ENCODE measurements at places on chromosomes 7 and 10.

GRCh38 chr10:84075226-84076046 lies 63.9 kb upstream of the GHITM start:
- peak; percentile 48 for DNase-seq

GRCh38 chr10:80122746-80123145 lies 9.8 kb upstream of the PLAC9 start:
- DNase-seq, result peak; percentile 80

DNA sequence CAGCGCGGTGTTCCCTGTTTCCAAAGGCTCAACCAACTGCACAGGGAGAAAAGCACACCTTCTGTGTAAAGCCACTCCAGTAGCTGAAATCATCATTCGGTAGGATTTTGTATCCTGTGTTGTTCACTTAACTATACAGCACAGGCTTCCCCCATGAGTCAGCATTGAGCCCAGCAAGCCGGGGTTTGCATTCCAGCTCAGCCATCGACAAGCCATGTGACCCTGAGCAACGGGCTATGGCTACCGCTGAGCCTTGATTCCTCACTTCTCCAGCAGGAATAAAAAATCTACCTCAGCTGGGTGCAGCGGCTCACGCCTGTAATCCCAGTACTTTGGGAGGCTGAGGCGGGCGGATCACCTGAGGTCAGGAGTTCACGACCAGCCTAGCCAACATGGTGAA lies 44.1 kb upstream of the ATP6V0A4 start:
- peak; percentile 53 for DNase-seq

DNA sequence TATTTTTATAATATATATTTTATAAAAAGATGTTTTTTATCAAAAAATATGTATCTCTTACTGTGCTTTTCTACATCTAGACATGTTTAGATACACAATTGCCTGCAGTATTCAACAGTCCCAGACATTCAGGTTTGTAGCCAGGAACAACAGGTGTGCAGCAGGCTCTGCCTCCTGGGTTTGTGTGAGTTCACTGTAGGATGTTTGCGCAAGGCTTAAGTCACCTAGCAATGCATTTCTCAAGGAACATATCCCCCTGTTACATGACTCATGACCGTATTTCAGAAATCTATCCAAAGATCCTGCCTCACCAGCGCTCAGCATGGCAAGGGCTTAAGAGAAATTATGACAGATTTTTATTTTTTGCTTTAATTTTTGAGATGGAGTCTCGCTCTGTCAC lies 41.5 kb downstream of the PITRM1 start:
- no peak for DNase-seq

- DNase-seq, result peak; percentile 80
These were observed 13.2 kb downstream of the HYCC1 start for GRCh38 chr7:23000597-23001360.

GRCh38 chr10:72260239-72260975 lies 13.3 kb upstream of the DDIT4 start:
- DNase-seq, result peak; percentile 95

DNA sequence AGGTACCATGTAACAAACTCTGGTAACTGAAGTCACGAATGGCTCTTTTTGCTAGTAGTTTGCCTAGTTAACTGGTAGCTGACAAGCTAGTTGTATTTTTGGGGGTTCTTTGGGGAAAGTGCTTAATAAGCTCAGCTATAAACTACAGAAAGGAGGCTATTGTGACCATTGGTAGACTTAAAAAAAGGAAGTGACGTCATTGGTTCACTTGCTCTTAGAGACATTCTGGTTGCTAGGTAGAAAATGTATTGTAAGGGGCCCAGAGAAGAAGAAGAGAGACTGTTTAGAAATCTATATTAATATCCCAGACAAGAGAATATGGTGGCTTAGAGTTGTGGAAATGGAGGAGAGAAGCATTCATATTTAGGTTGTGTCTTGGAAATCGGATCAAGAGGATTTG lies 103.0 kb downstream of the NXPH1 start:
- no peak for DNase-seq

- no peak for DNase-seq
These were observed 76.4 kb upstream of the ZMIZ1 start for GRCh38 chr10:78992333-78992732.

GRCh38 chr10:132139526-132139925 lies 47.2 kb upstream of the DPYSL4 start:
- DNase-seq, result no peak

GRCh38 chr7:108589199-108589598 lies 19.5 kb downstream of the DNAJB9 start:
- peak; percentile 36 for DNase-seq

DNA sequence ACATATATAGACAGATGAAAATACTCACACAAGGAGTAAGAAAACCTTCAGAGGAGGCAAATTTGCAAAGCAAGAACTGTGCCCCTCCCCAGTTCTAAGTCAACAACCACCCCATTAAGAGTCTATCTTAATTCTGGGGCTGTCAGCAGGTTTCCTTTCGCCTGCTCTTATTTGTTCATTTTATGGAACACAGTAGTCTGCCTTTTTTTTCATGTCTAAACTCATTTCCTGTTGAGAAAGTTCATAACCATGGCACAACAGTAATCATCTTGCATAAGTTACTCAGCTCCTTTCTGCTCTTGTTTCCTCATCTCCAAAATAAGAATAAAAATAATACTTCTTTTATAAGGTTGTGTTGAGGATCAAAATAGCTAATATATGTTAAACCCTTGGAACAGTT lies 25.8 kb upstream of the AMPH start:
- DNase-seq, result no peak

DNA sequence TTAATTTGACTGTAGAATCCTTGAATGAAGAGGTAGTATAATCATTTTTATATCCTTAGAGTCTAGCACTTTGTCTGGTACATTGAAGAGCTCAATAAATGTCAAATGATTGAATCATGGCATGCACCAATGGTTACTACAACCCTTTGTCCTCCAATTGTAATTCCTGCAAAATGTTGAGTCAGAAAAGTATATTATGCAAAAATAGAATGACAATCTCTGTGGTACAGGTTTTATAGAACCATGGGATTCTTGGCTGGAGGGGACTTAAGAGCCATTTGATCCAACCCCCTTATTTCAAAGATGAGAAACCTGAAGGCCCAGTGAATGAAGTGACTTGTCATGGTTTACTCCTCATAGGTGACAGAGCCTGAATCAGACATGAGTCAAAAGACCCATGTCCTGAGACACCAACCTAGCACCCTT lies 30.9 kb upstream of the SMKR1 start:
- no peak for DNase-seq

- no peak for DNase-seq
These were observed 216.0 kb downstream of the GPAM start for GRCh38 chr10:111967547-111967946.

DNA sequence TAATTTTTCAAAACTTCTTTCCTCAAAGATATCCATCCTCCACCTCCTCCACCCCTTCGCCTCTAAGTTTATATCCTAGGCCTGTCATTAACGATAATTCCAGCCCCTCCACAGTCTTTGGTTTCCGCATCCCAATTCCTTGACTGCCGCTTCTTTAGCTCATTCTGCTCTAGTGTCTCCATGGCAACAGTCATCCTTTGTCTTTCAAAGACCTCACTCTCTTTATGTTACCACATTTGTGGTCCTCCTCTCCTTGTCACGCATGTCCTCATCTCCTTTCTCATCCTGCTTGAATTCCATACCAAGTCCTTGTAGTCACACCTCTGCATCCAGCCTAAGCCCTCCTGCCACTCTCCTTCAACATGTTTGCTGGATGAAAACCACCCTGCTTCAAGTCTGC lies 511.2 kb upstream of the KLF6 start:
- DNase-seq, result no peak

GRCh38 chr7:156376317-156376716 lies 264.3 kb upstream of the RNF32 start:
- DNase-seq, result no peak

- no peak for DNase-seq
These were observed 13.1 kb upstream of the CFAP46 start for GRCh38 chr10:132955479-132955878.

DNA sequence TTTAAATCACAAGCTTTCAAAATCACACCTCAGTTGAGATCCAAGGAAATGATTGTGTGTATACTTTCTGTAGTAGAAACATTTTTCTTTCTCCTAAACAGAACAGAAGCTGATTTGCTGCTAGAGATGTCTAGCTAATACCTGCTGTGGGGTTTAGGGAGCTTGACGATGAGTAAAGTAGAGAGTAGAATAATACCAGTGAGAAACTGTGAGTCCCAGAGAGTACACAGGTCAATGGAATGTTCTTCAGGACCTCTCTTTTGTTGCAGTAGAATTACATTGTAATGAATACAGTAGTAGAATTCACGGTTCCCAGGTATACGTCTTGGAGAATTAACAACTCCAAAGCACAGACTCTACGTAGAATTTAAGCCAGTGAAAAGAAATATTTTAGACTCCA lies 18.0 kb downstream of the TRUB1 start:
- no peak for DNase-seq

GRCh38 chr7:18906901-18907300 lies 210.5 kb downstream of the TWIST1 start:
- DNase-seq, result no peak

DNA sequence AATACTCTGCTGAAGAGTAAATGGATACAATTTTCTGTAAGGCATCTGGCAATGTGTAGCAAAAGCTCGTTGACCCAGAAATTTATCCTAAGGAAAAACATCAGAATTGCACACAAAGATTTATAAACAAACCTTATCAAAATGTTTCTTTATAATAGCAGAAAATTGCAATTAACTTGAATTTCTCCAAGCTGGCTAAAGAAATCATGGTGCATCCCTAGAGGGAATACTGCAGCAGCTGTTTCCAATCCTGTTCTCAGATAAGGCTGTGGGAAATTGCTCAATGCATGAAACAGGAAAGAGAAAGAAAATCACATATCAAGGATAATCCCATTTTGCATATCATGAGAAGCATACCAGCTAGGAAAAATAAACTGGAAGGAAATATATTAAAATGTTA lies 18.7 kb downstream of the TACR2 start:
- DNase-seq, result no peak

GRCh38 chr10:18279173-18279572 lies 138.9 kb downstream of the CACNB2 start:
- DNase-seq, result peak; percentile 75

All from fibroblast of skin of back (primary cell).